ENCODE measurements at places on chromosomes 6 and 20.

DNA sequence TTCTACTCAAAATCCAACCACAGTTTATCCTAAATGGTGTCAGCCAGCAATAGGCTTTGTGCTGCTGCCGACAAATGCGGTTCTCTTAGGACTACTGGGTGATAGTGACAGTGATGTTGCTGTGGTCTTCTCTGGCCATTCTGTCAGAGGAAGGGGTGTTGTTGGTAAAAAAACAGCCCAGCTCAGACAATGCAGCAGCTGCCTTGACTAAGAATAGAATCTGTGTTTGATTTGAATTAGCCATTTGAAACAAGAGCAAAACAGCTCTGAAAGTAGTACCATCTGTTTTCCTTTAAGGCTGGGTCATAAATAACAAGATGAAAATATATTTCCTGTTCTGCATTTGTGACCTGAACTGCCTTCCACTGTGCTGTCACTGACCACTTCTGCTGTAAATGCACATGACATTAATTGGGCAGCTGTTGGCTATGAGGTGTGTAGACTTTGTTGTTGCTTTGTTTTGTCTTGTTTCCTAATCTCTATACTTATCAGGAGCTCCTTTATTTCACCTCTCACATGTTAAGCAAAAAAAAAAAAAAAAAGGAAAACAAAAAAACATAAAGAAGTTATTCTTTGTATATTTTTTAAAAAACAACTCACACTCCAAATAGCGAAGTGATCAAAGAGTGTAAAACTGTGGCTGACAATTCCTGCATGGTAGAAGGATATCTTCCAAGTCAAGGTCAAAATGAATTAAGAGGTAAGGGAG, 497.8 kb upstream of the ARID1B start:
- DNase-seq, result no peak

GRCh38 chr6:35311390-35312075, 13.9 kb downstream of the DEF6 start:
- no peak for DNase-seq

DNA sequence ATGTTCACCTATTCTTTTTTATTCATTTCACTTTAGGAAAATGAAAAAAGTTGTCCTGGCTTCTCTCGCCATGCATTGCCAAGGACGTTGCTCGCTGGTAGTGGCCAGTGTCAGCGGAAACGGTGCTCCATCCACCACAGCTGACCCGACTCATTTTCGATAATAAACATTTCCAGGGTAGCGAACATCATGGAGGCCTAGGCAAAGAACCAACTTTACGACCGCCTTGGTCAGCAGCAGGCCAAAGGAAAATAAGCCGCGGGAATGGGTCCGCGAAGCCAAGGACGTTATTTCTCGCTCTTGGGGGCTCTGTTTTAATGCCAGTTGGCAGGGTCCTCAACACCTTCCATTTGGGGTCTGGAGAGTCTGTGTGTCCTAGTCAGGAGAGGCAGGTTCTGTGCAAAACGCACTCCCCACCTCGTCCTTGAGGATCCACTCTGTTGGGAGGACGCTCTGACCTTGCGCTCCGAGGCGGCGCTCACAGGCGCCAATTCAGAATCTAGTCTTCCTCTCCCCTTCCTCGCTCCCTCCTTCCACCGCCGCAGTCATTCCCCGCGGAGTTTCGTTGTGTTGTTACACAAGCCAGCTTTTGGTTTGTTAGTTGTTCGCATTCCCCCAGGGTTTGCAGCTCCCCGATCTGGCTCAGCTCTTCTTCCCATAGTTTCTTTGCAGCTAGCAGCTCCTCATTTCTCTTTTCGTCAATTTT, 4.1 kb upstream of the PAX1 start:
- no peak for DNase-seq

GRCh38 chr6:148864941-148865340, 118.1 kb downstream of the UST start:
- no peak for DNase-seq

- no peak for DNase-seq
Measured at GRCh38 chr20:49866051-49866450, 49.3 kb downstream of the SPATA2 start.

- DNase-seq, result no peak
Measured at GRCh38 chr6:151236668-151237401, 2.9 kb upstream of the AKAP12 start.

GRCh38 chr20:17446171-17446570, 85.0 kb downstream of the BFSP1 start:
- no peak for DNase-seq

DNA sequence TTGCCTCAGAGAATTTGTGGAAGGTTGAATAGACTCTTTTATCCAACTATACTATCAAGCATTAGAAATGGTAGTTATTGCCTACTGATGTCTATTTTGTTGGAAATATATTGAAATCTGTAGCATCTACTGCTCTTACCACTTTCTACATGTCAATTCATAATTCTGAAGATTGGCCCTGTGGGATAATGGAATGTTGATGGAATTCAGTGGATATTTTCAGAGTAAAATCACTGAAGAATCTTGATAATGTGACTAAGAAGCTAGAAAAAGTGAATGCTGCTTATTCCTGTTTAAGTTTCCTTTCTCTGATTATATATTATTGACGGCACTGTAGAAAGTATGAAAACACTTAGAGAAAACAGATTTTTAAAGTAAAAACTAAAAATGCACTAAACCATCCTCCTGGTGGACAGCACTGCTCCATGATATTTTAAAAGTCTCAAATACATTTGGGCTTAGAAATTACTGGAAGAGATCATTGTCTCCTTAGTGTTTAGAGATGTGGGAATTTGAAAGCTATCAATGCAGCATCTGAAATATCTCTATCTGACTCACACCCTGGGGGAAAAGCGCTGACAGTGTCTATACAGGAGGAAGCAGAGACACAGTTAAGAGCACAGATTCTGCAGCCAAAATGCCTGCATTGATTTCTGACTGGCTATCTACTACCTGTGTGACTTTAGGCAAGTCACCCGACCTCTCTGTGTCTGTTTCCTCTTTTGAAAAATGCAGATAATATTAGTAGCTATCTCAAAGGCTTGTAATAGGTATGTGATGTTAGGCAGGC, 37.9 kb upstream of the RCAN2 start:
- peak; percentile 11 for DNase-seq

GRCh38 chr6:17740559-17741220, 34.0 kb upstream of the NUP153 start:
- no peak for DNase-seq

- DNase-seq, result peak; percentile 35
Measured at GRCh38 chr6:137780447-137781034, 86.5 kb upstream of the TNFAIP3 start.

- DNase-seq, result no peak
Measured at GRCh38 chr20:38225900-38226263, 34.7 kb downstream of the KIAA1755 start.

- DNase-seq, result no peak
Measured at GRCh38 chr6:139415365-139415764, 40.9 kb upstream of the CITED2 start.

DNA sequence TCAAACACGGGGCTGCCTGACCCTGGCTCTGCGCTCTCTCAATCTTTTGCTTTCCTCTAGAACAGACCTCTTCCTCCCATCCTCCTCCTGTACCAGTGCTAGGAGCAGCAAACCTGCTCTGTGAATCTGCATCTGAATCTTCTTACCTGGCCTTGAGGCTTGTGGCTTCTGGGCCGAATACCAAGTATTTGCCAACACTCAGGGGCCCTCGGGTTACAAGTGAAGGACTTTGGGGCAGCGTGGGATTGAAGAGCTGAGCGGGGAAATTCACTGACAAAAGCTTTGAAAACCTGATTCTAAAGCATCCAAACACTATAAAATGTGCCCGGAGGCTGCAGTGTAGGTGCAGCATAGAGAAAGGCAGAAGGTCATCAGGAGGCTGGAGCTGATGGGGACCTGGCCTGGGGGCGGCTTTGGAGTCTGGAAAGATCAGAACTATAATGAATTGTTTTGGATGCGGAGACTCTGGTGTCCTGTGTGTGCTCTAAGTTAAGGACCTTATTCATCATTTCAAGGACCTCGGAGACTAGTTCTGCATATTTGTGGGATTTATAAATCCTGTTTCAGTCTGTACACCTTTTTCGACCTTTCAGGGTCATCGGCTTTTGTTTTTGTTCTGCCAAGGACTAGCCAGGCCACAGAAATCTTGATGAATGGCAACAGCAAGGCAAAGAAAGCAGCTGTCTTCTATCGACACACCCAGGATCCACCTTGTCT, 16.4 kb upstream of the IGF2R start:
- DNase-seq, result no peak

DNA sequence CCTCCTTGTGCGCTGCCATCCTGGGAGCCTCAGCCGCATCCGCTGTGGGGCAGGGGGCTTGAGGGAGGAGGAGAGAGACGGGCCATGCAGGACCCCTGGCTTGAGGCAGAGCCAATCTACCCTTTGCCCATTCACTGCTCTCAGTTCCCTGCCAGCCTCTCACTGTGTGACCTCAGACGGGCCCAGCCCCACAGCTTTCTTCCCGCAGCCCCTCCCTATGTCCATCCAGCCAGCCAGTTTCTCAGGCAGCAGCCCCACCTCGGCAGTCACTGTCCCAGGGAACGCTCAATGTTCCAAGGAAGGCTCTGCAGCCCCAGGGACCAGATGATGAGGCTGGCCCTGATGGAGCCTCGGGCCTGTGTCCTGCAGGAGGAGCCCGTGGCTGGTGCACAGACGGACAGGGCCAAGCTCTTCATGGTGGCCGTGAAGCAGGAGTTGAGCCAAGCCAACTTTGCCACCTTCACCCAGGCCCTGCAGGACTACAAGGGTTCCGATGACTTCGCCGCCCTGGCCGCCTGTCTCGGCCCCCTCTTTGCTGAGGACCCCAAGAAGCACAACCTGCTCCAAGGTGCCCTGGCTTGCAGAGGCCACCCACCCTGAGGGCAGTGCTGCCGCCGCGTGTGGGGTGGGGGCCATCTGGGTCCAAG, 3.9 kb upstream of the TNFRSF6B start:
- no peak for DNase-seq

DNA sequence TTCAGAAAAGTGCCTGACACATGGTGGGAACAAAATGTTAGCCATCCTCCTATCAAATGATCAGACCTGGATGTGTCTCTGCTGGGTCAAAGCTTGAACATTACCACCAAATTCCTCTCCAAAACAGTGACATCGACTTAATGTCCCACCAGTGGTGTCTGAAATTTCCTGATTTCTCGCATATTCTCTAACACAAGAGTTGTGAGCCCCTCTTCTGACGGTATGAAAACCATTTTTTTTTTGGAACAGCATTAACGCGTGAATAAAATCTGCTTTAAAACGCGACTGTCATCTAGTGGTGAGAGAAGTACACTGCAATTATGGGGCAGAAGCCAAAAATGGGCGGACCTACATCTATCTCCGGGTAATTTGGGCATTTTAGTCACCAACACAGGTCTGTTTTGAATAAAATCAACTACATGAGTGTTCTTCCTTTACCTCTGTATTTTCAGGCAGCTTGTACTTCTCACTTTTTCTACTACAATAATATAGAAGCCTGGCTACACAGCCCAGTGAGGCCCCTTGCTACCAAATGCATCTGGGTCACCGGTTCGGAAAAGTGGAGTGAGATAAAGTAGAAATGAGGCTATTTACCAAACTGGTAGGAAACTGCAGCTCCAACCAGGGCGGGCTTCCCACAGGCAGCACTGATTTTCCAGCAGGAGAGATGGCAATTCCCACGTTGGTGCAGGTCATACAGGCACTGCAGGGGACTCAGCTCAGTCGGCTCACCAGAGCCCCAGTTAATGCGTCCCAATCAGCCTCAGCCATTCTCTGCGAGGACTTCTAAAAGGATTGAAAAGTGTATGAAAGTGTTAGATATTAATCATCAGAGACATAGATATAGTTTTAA, 27.4 kb downstream of the MGME1 start:
- peak; percentile 62 for DNase-seq

DNA sequence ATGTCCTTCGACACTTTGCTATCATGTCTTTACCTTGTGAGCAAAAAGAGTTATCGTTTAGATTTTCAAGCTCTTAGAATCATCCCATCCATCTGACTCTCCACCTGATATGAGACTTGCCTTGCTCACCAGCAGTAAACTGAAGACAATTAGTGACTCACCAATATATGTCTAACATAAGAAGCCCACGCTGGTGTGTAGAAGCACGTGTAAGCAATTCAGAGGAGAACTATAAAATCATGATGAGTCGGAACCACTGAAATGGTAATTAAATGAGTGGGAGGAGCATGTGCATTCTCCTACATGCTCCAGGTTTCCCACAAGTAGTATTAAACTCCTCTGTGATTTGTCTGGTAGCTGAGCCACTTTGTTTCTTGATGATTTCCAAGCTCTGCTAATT, 181.6 kb upstream of the RNF217 start:
- DNase-seq, result peak; percentile 21

DNA sequence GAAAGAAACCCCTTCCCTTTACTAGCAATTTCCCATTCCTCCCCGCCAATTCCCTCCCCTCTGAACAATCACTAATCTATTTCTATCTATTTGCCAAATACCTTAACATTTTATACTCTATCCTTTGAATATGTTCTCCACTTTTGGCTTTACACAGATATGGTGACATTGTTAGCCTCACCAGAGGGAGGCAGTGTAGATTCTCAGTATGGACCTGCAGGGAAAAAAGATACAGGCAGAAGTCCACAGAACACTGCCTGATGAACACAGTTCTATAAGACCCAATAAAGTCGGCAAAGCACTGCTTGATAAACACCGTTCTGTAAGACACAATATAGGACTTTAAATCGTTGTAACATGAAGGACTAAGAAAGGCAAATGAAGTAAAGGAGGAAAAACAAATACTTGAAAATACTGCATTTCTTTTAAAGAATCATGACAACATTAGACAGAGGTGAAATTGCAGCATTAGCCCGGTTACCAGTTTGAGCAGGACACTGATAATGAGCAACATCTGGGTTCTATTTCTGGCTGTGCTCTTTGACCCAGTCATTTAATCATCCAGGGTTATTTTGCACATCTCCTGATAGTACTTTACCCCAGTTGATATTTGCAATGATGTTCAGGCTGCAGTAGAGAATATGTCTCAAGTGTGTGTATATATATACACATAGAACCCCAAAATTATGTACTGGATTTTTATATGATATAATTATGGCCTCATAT, 296.8 kb downstream of the UTRN start:
- DNase-seq, result peak; percentile 57

- no peak for DNase-seq
Measured at GRCh38 chr6:98880486-98880885, 46.1 kb downstream of the POU3F2 start.

- DNase-seq, result no peak
Measured at GRCh38 chr20:42857446-42857845, 332.3 kb downstream of the PTPRT start.

DNA sequence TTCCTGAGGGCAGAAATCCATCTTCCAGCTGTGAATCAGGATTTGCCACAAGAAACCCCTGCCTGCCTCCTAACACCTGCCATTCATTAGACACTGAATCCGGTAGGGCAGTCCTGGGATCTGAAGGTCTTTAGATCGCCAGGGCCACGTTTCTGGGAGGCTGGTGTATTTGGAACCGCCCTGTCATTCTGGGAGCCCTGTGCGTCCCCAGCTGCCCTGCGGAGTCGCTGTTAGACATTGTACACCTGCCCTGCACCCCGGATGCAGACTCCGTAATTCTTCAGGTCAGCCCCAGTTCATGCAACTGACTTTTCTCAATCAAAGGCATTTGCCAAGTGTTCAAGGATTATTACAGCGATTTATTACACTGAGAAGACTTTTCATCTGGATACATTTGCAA, 193.2 kb downstream of the TBC1D7 start:
- no peak for DNase-seq

- DNase-seq, result no peak
Measured at GRCh38 chr6:109834595-109835437, 143.3 kb upstream of the GPR6 start.

Measured in fibroblast of lung (primary cell).